Nucleus accumbens (tissue), 56 donors: ENCODE measurements at places on chromosomes 4 and X.

- no peak for DNase-seq
Measured at GRCh38 chr4:87651941-87652340, 1.9 kb downstream of the DMP1 start.

GRCh38 chr4:151568966-151569365, 160.0 kb downstream of the FHIP1A start:
- DNase-seq, result no peak

- DNase-seq, result no peak
Measured at GRCh38 chr4:151418385-151418784, 9.4 kb downstream of the FHIP1A start.

DNA sequence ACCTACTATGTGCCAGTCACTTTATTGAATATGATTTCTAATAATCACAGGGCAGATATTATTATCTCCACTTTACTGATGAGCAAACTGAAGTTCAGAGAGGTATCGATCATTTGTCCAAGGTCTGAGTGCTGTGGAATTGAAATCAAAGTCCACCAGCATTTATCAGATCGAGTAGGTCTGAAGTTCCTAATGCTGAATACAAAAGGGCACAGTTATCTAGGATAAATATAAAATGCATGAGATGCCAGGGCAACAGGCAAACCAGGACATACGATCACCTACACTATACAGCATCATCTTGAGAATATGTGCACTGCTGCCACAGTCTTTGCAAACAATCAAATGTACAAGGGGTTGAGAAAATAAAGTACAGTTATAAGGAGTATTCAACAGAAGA, 57.2 kb upstream of the SH3RF1 start:
- DNase-seq, result no peak

DNA sequence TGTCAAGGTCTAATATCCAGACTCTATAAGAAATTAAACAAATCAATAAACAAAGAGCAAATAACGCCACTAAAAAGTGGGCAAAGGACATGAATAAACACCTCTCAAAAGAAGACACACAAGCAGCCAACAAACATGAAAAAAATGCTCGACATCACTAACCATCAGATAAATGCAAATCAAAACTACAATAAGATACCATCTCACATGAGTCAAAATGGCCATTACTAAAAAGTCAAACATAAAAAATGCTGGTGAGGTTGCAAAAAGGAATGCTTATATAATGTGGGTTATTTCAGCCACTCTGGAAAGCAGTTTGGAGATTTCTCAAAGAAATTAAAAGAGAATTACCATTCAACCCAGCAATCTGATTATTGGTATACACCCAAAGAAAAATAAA, 481.1 kb downstream of the STPG2 start:
- no peak for DNase-seq

DNA sequence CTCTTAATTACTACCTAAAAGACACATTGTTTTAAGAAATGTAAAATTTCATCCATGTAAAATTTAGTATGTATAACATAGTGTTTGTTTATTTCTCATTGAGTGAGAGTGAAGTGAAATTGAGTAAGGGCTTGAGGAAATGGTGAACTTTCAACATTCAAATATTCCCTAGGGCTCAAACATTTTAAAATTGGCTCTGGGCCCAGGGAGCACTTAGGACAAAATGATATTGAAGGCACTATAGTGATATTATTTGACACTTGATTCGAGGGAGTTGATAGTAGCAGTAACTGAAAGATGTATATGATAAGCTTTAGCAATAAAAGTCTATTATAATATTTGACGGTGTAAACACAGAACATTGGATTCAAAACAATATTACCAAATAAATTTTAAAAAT, 1244.0 kb upstream of the TENM3 start:
- no peak for DNase-seq

GRCh38 chrX:140495739-140496138, 9.1 kb downstream of the SOX3 start:
- DNase-seq, result no peak

DNA sequence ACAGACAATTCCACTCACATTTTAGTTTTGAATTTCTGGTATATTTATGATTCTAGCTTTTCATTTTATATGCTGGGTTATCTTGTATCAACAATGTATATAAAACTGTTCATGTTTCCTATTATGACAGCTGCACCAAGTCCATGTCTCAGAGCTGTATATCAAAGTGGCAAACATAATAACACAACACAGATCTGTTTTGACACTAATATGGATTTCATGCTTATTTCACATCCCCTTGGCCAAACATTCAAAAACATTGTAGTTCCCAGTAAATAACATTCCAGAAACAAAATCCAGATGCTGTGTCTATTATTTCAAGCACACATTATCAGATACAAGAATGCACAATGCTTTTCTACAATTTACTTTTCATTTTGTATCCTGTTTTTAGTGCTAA, 380.6 kb upstream of the MAGEB2 start:
- no peak for DNase-seq
